Activated CD4-positive, alpha-beta T cell treated with anti-CD3 and anti-CD28 coated beads for 48 hours (primary cell): ENCODE measurements at places on chromosomes 6 and 20.

DNA sequence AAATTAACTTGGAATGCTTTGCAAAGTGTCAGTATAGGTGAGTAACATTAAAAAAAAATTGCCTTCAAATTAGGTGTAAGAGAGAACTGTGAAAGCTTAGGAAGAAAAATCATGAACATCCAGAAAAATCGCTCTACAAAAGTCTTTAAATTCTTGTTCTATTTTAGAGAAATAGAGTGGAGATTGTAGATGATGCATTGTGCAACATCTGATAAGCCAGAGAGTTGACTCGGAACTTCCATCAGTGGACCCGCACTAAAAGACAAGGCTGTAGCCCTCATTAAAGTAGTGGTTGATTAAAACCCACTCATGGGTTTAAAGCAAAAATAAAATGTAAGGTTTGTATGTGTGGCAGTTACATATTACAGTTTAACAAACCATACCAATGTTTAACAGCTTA, 35.8 kb downstream of the MAP3K4 start:
- DNase-seq: no peak

GRCh38 chr20:40451552-40451951, 237.5 kb downstream of the MAFB start:
- DNase-seq: no peak

DNA sequence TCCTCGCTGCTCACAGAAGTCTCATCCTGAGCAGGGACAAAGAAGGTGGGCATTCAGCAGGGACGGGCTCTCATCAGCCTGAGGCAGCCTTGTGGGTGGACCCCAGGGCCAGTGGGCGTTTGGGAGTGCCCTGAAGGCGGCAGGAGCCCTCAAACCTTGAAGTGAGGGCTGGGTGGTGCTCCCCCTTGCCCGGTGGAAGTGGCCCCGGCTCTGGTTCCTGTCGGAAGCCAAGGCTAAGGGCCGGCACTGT, 110.5 kb downstream of the NOL4L start:
- no peak for DNase-seq

DNA sequence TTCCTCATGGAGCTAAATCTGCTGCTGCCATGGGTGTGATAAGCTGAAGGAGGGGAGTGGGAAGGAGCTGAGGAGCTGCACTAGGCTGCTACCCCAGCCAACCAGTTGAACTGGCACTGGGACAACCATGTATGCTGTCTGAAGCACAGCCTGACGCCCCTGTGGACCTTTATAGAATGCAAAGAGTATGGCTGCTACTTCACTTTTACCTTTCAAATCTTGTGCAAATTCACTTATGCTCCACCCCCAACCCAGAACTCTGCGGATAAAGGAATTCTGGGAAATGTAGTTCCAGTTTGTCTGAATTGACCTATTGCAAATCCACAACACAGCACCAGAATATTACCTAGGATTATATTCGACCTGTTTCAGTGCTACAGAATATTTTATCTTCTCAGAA, 217.4 kb upstream of the SLC35B3 start:
- no peak for DNase-seq

DNA sequence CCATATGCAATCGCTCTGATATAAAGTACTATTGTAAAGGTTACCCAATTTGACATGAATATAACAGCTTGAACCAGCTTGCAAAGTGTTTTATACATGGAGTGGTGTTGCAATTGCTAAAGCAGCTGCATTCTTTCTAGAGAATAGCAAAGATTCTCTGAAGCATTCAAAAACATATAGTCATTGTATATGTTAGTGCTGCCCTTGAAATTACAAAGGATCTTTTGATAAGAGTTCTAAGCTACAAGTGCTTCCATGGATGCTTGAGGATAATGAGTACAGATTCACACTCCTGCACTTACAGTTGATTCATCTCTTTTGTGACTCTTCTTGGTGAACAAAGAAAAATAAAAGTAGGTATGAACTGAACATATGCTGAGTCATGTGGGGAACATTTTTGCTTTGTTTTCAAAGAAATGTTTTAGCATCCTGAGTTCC, 175.7 kb downstream of the ALDH8A1 start:
- no peak for DNase-seq

GRCh38 chr20:48273843-48274242, 488.6 kb upstream of the SULF2 start:
- no peak for DNase-seq

DNA sequence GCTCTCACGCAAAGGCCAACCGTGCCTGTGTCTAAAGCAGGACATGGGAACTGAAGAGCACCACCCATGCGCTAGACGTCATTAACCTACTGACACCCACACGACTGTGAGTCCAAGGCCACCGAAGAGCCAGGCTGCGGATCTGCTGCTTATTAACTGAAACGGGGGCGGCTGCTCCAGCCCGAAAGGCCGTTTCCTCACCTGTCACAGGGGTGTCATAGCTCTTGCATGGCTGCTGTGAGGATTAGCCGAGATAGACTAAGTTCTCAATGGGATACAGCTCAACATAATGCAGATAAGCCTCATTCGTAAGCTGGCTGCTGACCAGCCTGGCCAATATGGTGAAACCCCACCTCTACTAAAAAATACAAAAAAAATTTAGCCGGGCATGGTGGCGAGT, 26.7 kb downstream of the OVOL2 start:
- no peak for DNase-seq

DNA sequence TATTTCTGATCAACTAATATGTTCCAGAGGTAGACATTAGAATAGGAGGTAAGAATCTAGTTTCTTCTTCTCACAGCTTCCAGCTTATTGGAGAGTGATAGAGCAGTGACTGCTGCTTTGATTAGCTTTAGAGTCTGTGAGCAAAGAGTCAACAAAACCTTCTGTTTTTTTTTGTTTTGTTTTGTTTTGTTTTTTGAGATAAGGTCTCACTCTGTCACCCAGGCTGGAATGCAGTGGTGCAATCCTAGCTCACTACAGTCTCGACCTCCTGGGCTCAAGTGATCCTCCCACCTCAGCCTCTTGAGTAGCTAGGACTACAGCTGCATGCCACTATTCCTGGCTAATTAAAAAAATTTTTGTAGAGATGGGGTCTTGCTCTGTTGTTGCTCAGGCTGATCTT, 39.3 kb downstream of the TSBP1 start:
- DNase-seq: no peak

- no peak for DNase-seq
Observed at GRCh38 chr20:15317546-15318232, 980.3 kb upstream of the FLRT3 start.

- peak; percentile 53 for DNase-seq
Observed at GRCh38 chr6:37696220-37696840, 1.4 kb downstream of the MDGA1 start.

DNA sequence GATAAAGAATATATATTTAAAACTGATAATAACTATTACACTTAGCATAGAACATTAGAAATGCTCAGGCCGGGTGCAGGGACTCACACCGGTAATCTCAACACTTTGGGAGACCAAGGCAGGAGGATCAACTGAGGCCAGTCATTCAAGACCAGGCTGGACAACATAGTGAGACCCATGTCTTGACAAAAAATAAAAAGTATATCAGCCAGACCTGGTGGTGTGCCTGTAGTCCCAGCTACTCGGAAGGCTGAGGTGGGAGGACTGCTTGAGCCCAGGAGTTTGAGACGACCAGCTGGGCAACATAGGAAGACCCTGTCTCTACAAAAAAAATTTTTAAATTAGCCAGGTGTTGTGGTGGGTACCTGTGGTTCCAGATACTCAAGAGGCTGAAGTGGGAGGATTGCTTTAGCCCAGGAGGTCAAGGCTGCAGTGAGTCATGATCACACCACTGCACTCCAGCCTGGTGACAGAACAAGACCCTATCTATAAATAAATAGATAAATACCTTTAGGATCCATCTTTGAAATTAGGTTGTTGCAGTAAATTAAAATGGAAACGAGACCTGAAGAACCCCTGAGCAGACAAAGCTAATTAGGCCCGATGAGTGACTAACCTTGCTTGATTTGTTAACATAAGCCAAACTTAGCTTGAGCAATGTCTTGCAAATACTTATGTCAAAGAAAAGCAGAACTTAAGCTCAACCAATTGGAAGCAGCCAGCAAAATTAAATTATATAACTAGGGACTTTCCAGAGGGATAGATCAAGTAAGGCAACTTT, 75.8 kb upstream of the E2F3 start:
- no peak for DNase-seq

- DNase-seq: no peak
Observed at GRCh38 chr6:39075010-39075686, 26.6 kb downstream of the GLP1R start.

GRCh38 chr6:138160329-138161087, 1.2 kb upstream of the ARFGEF3 start:
- DNase-seq: no peak

GRCh38 chr6:91094341-91094740, 507.5 kb upstream of the MAP3K7 start:
- no peak for DNase-seq

- no peak for DNase-seq
Observed at GRCh38 chr6:30019819-30020218, 41.2 kb upstream of the POLR1H start.

DNA sequence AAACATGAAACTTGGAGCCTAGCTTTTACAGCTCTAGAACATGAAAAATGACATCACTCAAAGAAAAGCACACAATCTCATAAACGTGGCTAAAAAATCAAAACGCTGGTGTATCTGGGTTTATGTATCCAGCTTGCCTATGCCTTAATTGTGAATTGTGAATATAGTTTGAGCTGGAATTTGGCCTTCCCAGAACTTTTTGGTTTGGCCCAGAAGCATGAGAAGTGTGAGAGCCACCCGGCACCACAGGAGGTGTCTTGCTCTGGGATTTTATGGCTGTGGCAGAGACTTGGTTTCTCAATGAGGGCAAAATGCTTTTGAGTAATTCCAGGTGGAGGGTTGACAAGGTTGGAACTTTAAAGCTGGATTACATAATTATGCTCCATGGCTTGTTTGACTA, 69.2 kb downstream of the TIAM2 start:
- DNase-seq: no peak

- DNase-seq: no peak
Observed at GRCh38 chr6:127484212-127484863, 25.1 kb upstream of the KIAA0408 start.

DNA sequence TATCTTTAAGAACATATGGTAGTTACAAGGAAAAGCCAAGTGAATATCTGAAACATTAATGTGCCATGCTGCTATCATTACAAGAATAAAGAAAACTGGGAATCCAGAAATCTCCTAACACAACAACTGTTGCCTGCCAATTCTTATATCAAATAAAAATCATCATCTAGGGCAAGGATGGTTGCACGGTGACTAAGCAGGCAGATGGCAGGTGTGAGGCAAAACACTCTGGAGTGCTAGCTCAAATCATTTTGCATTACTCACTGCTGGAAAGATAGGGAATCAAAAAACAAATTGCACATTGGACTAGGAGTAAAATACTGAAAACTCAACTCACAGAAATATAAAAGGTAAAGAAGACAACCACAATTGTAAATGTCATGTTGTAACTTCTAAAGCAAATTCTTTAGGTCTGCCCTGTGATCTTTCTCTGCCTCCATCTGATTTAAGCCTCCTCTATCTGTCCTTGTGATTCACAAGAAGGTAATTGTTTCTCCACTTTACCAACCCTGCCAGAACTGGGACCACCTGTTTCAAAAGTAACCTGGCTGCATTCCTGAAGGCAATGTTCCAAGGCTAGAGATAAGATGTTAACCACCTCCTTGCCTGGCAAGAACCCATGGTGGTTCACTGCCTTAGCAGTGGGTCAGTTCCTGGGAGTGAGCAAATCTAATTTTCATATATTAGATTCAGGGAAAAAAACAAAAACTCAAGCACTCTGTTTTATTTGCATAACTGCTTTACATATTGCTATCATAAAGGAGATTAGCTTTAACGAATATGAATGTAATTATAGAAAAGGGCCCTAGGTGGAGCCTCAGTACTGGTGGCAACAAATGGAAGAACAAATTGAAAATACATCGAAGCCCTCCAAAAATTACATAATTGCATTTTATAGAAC, 33.1 kb upstream of the LCA5 start:
- no peak for DNase-seq

DNA sequence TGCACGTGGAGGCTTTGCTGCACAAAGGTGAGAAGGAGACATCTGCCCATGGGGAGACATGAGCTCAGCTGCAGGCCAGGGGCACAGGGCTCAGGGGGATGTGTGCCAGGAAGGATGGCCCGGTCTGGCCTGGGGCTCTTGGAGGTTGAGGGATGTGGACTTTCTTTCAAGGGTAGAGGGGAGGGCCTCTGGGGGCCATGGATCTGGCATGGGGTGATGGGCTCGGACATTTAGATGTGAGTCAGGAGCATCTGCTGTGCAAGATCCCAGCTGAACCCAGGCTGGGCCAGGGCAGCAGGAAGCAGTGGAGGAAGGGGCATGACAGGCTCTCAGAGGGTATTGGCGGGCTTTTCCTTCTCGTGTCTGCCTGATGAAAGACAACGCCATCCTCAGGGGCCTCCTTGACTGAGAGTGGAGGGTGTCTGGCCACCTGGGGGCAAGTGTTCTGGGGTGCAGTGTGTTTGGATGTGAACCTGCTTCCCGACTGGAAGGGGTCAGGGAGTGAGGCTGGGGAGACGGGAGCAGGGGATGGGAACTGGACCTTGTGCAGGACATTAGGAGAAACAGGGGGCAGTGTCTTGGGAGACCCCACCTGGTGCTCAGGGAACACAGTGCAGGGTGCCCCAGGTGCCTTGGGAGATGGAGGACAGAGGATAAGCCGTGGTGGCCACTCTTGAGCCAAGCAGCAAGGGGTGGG, 156.1 kb downstream of the ERMARD start:
- DNase-seq: no peak

DNA sequence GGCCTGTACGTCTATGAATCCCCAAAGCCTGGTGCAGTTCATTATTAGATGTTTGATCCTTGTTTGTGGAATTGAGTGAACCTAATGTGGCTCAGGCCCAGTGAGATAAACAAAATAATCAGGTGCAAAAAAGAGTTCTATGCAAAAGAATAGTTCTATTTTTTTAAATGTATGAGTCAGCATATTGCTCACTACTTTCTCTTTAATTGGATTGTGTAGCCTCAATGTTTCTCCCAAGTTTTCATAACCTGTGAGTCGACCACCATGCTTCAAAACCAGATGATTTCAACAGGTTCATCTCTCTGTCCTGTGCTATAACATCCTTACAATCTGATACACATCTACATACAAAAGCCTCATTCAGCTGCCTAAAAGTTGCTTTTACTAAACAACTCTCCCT, 116.5 kb upstream of the HDAC2 start:
- no peak for DNase-seq

DNA sequence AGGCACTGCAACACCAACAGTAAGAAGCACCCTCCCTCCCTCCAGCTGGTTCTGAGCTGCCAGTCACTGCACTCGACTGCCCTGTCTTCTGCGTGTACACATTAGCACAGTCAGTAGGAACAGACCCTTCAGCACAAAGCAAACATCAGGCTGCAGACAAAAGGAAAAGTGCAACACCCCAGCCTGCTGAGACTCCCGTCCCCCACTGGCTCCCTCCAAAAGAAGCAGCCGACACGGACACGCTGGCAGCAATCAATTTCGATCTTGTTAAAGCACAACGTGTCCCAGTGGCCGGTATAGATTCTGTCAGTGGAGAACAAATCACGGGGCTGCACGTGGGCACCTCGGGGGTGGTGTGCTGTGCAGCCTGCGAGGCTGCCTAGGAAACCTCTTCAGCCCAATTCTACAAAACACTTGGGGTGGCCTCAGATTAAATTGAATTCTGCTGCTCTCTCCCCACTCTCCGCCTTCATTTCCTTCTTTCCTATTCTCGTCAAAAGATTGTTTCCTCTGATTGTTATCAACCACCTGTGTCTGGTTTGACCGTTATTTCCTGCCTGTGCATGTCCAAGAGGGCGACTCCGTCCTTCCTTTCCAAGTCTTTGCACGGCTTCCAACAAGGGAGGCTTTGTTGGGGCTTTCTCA, 38.7 kb downstream of the TRAF3IP2 start:
- no peak for DNase-seq
